Calu3 (cell line): ENCODE measurements at places on chromosomes 3 and 15. TPM values are rescaled to one million over a fixed set of nuclear protein-coding genes. Genes with fewer than 3 reads are reported as not detected.

Gene EPHB1
- total RNA-seq = 0.73 and 0.81 TPM in 2 replicates

Gene GYG1
- total RNA-seq = 46.7 and 49.2 TPM in 2 replicates

Gene CPNE9
- total RNA-seq = not detected in 2 replicates

Gene GPR176
- 7.3 and 10.2 TPM in 2 replicates for total RNA-seq

Gene ZWILCH
- total RNA-seq = 33.2 and 34.5 TPM in 2 replicates

Gene ZNF445
- total RNA-seq = 17.3 and 18.8 TPM in 2 replicates

Gene NUP210
- total RNA-seq = 59.8 and 76.9 TPM in 2 replicates

Gene TBC1D2B
- total RNA-seq = 50.0 and 52.8 TPM in 2 replicates

Gene SYNPR
- total RNA-seq = 0.90 TPM in 1 of 2 replicates, not detected in the other

Gene SLC35A5
- 18.9 and 21.7 TPM in 2 replicates for total RNA-seq

Gene STRIT1
- not detected in 2 replicates for total RNA-seq

Gene COL6A5
- total RNA-seq = not detected in 2 replicates

Gene CXCR6
- total RNA-seq = not detected in 2 replicates

Gene ZNF654
- total RNA-seq = 12.9 and 14.1 TPM in 2 replicates
